ENCODE measurements at places on chromosomes 3 and 15.

GRCh38 chr3:61981060-61981459, 392.3 kb downstream of the FEZF2 start:
- no peak for DNase-seq

GRCh38 chr3:52293491-52294319, 6.1 kb downstream of the GLYCTK start:
- DNase-seq = no peak

DNA sequence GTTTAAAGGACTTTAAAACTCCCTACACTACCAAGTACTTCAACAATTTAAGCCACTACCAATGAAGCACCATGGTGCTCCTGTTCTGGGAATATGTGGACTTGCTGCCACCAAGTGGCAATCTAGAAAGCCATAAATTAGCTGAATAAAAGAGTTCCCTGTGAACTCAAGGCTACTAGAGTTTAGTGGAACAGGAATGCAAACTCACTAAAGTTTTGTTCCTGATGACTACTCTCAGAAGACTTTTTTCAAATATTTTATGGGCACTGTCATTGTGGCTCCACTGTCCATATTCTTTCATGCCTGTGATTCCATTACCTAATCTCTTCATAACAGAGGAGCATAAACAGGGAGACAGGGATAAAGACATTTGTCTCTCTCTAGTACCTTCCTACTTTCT, 63.9 kb downstream of the TMCC1 start:
- peak; percentile 87 for DNase-seq

- no peak for DNase-seq
Observed at GRCh38 chr3:25454005-25454927, 26.2 kb downstream of the RARB start.

- no peak for DNase-seq
Observed at GRCh38 chr15:82130248-82130647, 84.4 kb upstream of the MEX3B start.

DNA sequence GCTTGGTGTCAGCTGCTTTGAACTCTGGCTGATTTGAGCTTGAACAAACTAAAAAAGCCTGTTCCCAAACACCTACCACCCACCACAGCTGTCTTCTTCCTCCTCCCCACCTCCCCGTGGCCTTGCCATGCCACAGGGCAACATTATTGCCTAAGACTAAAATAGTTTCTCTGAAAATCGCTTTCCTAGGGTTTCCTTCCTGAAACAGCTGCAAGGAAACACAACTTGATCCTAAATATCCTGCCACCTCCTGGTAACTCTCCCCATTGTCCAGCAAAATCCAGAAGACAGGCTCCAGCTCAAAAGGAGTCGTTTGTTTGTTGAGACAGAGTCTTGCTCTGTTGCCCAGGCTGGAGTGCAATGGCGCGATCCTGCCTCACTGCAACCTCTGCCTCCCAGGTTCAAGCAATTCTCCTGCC, 193.9 kb upstream of the TPM1 start:
- no peak for DNase-seq

DNA sequence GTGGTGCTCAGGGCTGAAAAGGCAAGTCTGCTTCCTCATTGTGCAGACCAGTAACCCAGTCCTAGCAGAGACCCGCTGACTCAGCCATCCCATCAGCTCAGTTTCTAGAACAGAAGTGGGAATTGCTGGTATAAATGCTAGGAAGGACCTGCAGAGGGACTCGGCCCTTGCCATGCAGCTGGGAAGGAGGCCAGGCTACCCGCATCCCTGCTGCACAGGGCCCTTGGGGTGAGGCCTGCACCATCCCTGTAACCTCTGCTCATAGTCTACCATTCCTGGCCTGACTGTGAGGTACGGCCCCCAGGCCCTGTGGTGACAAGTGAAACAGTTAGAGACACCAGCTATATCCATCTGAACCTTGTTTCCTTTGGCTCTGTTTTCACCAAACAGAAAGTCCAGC, 23.5 kb downstream of the RAB6B start:
- no peak for DNase-seq

DNA sequence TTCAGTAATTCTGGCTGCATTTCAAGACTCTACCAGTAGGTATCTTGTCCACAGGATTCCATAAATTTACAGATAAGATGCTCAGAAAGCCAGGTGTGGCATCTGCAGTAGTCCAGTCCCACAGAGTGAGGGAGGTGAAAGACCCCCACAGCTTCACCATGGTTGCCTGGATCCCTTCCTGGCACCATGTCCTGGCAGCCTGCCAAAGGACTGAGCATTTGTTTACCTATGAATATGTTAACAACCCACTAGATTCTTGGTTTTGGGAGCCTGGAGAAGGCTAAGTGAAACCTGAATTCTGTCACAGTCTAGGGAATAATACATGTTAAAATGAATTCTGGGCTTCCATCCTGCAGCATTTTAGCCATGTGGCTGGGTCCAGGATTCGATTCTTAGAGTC, 14.9 kb downstream of the CHST2 start:
- DNase-seq = no peak

- no peak for DNase-seq
Observed at GRCh38 chr3:31248563-31248992, 284.1 kb upstream of the STT3B start.

DNA sequence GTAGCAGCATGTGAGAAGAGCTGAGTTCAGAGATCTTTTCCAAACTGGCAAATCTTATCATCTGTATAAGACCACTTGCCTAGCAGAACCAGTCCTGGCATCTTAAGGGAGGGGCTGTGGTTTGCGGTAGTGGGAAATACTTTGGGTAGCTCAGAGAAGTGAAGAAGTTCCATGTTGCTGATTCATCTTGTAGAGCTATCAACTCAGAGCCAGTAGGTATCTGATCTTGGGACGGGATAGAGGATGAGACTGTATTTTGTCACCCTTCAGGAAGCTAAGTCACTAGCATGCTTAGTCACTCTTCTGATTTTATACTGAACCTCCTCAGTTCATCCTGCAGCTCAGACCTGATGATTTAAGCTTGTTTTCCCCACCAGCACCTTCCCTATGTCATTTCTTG, 211.4 kb downstream of the NR1D2 start:
- no peak for DNase-seq

- no peak for DNase-seq
Observed at GRCh38 chr3:17038900-17039553, 154.3 kb downstream of the PLCL2 start.

- no peak for DNase-seq
Observed at GRCh38 chr15:58312031-58312430, 119.8 kb upstream of the LIPC start.

DNA sequence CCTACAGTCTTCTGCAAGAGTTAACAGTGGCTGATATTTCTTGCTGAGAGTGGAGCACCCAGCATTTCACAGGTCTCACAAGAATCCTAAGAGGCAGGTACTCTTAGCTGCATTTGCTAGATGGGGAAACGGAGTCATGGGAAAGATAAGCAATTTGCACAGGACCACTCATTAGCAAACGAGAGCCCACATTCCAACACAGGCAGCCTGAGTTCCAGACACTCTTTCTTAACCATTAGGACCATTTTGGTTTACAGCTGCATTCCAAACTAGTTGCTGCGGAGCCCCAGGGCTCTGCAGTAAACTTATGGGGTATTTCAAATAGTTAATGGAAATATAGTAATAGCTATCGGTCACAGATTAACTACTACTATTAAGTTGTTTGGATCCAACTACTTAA, 42.5 kb downstream of the LYZL4 start:
- DNase-seq = no peak

- DNase-seq = no peak
Observed at GRCh38 chr3:112744825-112745566, 101.7 kb downstream of the CD200R1L start.

GRCh38 chr3:160778480-160778879, 22.4 kb downstream of the PPM1L start:
- no peak for DNase-seq

- no peak for DNase-seq
Observed at GRCh38 chr3:146100180-146100579, 60.8 kb downstream of the PLOD2 start.
